Ascending aorta (tissue), 2 donors: ENCODE measurements at places on chromosomes 4 and X. TPM values are rescaled to one million over a fixed set of nuclear protein-coding genes. Genes with fewer than 3 reads are reported as not detected.

Gene AFM
- not detected for total RNA-seq

GRCh38 chrX:126551306-126551705 lies 1.3 kb downstream of the DCAF12L1 start:
- no peak for DNase-seq

Gene TIMM17B
- 15.3 TPM for total RNA-seq

- no peak for DNase-seq
These were observed 20.8 kb downstream of the TEX13C start for GRCh38 chrX:125340490-125340889.

Gene LDB2
- 137 TPM for total RNA-seq

- no peak for DNase-seq
These were observed 170.5 kb downstream of the CDS1 start for GRCh38 chr4:84753321-84753972.

GRCh38 chr4:158129694-158130093 lies 43.1 kb downstream of the GASK1B start:
- DNase-seq: no peak

Gene NEIL3
- not detected for total RNA-seq

Gene TSPAN7
- total RNA-seq: 122 TPM

GRCh38 chr4:138138774-138139173 lies 103.4 kb downstream of the SLC7A11 start:
- DNase-seq: no peak

GRCh38 chr4:175421506-175421905 lies 390.6 kb downstream of the GPM6A start:
- DNase-seq: no peak

Gene SCD5
- 28.0 TPM for total RNA-seq

DNA sequence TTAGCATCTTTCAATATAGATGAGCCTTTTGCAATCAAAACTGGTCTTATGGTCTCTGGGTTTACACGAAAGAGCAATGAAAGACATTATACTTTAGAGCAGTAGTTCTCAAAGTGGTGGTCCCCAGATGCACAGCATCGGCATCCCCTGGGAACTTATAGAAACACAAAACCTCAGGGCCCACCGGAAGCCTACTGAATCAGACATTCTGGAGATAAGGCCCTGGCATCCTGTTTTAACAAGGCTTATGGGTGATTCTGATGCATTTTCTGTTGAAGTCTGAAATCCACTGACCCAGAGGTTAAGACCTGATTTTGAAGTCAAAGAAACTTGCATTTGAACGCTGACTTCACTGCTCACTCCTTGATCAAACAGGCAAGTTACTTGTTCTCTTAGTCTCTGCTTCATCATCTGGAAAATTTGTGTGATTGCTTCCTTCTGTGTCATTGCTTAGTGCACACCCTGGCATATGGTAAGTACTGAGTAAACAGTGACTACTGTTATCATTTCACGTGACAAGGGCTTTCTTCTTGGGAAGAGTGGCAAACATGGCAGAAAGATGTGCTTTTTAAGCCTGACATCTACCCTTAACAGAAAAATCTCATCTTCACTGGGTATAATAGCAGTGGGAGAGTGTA lies 14.5 kb downstream of the CHRNA9 start:
- DNase-seq: no peak

- no peak for DNase-seq
These were observed 638.4 kb downstream of the IL1RAPL1 start for GRCh38 chrX:29225670-29226069.

DNA sequence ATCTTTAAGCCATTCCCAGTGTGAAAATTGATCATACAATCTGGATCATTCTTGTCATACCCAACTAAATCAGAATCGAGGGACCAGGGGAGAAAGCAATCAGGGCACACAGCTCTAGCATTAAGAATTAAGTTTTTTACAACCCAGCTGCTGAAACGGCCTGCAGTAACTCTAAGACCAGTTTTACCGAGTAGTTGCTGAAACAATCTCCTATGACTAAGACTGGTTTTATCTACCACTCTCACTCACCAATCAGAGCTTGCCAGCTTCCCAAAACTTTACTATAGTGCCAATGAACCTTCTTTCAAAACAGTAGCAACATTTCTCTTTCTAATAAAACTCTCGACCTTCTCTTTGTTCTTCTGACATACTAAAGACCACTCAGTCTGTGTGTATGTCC lies 2.8 kb upstream of the SAP30 start:
- no peak for DNase-seq

Gene COQ2
- total RNA-seq: 9.7 TPM

Gene TAPT1
- 10.7 TPM for total RNA-seq

GRCh38 chr4:150874338-150875226 lies 140.5 kb downstream of the LRBA start:
- DNase-seq: no peak
